ENCODE measurements at places on chromosomes 2 and 18.

GRCh38 chr2:42183775-42184174 is 14.6 kb downstream of the EML4 start:
- no peak for DNase-seq

DNA sequence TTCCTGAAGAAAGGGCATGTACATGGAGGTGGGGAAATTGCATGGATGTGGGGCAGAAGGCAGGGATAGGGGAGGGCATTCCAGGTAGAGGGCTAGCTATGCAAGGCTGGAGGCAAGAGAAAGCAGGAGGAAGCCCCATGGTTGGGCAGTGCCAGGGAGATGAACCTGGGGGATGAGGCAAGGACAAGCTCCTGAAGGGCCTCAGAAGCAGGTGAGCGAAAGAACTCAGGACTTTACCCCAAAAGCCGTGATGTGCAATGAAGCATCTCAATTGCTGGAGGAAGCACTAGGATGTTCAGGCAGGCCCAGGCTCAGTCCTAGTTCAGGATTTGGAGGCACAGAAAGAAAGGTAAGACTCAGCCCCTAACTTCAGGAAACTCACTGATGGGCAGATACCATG is 117.0 kb upstream of the EPAS1 start:
- no peak for DNase-seq

DNA sequence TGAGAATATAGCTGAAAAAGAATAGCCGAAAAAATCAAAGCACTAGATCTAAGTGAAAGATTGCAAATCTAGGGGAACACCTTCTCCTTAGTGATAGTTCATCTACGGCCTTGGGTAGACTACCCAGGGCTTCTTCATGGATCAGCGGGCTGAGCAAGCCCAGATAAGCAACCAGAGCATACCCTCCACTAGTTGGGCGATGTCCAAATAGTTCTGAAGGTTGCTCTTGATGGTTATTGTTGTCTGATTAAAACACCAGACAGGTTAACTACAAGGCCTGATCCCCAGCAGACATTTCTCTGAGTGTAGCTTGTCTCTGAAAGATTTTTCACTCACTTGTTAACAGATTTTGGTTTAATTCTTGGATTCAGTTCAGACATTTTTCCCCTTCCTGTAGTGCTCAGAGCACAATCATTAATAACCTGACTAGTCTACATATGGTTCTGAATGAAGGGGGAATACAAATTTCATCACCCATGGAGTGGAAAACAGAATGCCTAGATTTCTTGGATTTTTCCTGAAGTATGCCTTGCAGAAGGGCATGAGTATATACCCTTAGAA is 99.6 kb downstream of the BABAM2 start:
- no peak for DNase-seq

DNA sequence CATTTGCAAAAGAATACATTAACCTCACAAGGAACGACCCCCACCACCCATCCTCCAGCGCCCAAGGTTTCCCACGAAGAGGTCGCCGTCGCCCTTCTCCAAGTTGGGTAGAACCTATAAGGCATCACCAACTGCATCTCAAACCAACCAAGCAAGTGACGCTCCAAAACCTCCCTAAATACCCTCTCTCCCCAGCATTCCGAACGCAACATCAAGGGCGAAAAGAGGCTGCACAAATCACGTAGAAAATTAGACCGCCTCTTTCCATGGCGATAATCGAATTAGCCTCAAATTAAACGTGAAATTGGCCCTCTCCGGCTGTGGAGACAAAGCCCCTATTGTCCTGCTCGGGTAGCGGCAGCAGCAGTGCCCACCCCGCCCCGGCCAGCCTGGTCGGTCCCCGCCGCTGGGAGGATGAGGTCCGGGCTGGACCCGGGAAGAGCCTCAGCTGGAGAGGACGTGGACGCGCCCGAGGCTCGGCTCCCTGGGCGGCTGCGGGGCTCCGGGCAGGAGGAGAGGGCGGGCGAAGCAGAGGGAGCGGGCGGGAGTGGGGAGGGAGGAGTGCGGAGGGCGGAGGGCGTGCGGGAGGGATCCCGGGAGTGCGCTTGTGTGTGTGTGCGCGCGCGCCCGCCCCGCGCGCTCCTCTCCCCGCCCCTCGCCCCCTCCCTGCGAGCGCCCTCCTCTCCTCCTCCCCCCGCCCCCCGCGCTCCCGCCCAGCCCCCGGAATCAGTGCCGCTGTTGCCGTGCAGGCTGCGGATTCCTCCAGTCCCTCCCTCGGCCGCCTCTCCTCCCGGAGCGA is at the start of gene SPTBN1:
TSS of gene SPTBN1 (plus strand) at position 765 of the 799 bp plus-strand sequence. CDS start 70,092 bp downstream, outside the sequence.
- DNase-seq: no peak

GRCh38 chr2:209145941-209146681 is 277.7 kb upstream of the MAP2 start:
- no peak for DNase-seq

DNA sequence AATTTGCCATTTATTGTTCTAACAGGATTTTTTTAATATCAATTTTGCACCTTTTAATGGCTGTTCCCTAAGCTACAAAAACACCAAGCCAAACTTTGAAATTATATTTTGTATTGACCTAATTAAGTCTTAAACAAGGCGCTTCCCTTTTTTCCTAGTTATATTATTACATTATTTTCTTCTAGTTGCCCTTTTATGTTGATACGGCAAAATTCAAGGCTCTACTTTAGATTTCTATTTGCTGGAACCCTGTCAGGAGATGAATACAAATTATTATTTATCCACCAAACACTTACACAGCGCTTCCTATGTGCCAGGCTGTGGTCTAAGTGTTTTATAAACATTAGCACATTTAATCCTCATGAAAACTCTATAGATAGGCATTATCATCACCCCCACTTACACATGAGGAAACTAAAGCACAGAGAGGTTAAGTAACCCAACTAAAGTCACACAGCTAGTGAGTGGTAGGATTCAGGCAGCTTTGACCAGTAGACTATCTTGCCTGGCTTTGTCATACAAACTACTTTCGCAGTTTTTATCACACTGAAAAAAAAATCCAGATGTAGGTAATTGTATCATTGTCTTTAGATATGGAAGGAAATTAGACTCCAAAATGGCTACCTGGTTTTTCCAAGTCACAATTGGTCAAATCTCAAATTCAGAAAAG is 456.5 kb downstream of the STK39 start:
- DNase-seq: no peak

DNA sequence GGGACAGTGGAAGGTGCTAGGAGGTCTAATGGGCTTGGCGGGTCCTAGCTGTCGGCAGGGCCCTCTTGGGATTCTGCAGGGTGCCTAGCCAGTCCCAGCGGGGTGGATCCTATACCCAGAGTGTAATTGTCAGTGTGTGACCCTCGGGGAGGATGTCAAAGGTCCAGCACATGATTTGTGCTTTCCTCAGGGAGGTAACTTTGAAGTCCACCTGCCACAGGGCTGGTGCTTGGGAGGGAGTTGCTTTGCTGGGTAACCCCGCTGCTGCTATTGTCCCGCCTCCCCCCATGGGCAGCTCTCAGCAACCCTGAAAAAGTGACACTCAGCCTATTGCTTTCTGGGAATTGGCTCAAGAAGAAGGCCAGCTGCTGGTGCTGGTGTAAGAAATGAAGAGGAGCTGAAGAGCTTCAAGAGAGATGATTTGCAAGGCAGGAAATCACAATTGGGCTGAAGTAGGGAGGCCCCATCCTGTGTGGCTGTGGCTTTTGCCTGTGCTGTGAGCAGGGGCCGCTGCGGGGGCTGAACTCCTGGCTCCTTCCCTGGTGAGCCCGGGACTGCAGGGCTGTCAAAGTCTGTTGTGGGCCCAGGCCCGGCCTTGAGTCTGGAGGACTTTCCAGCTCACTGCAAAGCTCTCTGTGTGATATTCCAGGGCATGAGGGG is 36.4 kb downstream of the EMILIN2 start:
- DNase-seq: no peak

DNA sequence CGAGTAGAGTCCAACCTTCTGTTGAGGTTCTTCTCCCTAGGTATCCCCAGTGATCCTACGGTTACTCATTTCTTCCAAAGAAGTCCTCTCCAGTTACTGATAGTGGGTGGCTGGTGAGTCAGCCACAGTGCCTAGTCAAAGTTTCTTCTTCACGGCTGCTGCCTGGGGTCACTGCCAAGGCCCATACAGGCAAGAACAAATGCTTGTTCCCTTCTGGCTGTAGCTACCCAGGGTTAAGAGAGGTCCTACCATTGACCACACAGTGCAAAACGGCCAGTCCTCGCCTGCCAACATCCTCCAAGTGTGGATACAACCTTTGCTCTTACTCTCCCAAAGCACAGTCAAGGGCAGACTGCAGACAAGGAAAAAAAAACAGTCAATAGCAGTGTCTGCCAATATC is 2.9 kb upstream of the PTPN4 start:
- no peak for DNase-seq

- no peak for DNase-seq
Observed at GRCh38 chr2:23425338-23425871, 40.4 kb downstream of the KLHL29 start.

DNA sequence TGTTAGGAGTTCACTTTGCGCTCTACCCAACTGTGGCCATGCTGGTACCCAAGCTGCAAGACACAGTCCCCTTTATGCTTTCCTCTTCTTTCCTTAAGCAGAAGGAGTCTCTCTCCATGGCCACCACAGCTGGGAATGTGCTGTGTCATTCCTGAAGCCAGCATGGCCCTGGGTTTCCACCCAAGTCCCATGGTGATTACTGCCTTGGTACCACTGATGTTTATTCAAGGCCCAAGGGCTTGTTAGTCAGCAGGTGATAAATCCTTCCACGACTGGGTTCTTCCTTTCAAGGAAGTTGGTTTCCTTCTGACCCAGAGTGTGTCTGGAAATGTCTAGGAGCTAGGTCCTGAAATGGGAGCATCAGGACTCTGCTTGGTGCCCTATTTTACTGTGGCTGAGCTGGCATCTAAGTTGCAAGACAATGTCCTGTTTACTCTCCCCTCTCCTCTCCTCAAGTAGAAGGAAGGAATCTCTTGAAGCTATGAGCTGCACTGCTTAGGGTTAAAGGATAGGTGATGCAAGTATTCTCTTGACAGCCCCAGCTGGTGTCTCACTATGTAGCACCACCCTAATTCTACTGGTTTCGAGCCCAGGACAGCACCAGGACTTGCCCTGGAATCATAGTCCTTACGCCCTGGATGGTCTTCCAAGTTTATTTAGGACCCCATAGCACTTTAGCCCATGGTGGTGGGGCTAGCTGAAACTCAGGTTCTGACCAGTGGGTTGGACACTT is 18.7 kb upstream of the NUP35 start:
- DNase-seq: no peak

GRCh38 chr2:66442516-66443185 is 7.7 kb downstream of the MEIS1 start:
- DNase-seq: no peak

DNA sequence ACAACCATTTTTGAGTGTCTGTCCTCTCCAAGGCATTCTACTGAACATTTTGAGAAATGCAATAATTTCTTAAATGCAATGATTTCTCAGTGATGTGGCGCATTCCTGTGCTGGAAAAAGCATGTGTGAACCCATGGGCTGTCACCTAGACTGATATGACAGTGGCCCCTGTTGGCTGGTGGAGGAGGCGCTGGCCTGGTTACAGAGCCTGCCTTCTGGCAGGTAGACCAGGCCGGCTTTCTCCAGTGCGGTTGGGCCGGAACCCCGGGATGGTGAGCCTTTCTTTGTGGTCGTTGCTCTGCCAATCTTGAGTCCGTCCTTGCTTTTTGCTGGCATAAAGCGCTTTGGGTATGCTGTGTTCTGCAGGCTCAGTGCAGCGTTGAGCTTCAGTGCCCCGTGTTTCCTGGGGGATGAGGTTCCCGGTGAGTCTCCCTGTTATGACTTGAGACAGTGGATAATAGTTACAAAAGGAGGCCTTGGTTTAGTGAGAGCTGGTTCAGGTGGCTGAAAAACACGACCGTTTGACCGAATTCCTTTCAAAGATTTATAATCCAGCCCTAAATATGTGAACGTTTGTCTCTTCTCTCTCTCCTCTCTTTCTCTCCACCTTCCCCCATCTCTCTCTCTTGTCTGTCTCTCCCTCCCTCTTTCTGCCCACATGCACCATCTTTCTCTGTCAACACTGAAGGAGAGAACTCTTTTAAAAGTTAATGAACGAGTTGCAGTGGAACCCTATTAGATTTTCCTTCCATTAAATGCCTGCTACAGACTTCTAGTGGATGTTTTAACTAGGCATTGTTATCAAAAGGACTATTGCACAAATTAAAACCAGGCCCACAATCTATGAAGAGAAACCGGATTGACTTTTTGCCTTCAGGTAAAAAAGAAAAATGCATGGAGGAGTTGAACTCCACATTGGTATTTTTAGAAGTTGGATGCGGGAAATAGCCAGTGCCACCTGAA is 34.0 kb downstream of the TSHZ1 start:
- no peak for DNase-seq

DNA sequence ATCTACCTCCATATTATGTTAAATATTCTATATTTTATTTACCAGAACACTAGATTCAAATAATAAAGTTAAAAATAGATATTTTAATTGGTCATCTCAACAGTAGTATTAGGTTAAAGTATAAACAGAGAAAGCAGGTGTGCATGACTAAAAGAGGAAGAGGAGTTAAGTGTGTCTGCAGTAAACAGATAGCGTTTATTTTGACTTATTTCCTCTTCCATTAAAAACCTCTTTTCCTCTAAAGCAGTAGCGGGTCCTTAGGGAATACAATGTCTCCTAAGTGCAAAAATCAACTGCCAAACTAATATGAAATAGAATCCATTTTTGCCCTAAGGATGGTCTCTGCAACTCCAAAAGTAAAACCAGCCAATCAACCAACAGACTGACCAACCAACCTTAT is 27.7 kb downstream of the EIF2AK3 start:
- DNase-seq: no peak

- no peak for DNase-seq
Observed at GRCh38 chr2:84639751-84640150, 123.5 kb downstream of the DNAH6 start.

DNA sequence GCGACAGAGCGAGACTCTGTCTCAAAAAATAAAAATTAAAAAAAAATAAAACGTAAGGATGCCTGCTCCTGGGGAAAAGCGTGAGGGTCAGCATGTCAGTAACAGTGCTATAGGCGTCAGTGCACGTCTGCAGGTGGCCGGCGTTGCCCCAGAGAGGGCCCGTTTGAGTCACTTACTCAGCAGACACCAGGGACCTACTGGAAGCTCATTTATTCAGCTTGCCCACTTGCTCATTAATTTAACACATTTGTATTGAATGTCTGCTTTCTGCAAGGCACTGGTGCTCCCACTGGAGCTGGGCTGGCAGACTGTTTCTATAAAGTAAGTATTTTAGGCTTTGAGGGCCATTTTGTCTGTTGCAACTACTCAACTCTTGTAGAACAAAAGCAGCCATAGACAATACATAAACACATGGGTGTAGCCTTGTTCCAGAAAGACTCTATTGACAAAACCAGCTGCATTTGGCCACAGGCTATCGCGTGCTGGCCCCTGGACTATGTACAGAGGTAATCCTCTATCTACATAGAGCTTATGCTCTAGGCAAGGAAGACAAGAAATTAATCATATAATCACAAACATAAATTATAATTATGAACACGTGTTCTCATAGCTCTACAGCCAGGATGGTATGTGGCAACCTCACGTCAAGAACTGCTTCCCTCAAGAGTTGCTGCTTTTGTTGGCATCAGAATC is 73.2 kb downstream of the KLHL29 start:
- no peak for DNase-seq

Measured in iPS DF 19.7 (cell line).